ENCODE measurements at places on chromosomes 7 and 10.

- peak; percentile 26 for DNase-seq
Observed at GRCh38 chr10:63083904-63084689, 49.0 kb upstream of the NRBF2 start.

GRCh38 chr10:84008878-84009277 is 130.4 kb upstream of the GHITM start:
- no peak for DNase-seq

DNA sequence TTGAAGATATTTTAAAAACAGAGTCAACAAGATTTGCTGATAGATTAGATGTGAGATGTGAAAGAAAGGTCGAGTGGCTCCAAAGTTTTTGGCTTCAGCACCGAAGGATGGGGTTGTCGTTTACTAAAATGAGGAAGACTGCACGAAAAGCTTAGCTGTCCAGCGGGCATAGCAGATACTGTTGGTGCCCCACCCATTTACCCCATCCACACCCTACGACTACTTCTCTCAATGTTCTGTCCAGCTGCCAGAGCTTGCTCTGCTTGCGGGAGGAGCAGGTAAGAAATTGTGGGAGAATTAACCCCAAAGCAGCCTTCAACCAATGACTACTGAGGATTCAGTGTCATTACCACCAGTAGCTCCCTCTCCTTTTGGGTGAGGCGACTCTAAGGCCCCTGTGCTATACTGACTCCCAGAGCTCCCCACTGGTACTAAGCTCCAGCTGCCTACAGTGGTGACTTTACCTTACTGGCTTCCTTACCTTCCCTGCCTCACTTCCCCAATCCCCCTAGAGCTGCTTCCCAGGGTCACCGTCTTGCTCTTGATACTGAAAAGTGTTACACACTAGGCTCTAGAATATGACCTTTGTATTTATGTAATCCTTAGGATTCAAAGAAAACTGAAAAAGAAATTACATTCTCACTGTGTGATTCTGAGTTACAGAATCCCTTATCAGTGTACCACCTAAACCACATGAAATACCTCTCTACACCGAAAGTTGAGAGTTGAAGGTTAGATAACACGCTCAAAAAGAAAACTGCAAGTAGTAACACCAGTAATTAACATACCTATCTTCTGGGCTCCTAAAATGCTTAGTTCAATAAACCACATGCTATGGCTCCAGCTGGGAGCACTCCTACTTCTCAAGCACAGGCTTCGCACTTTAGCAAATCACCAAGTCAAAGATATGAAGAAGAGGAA is 22.3 kb downstream of the CACUL1 start:
- no peak for DNase-seq

GRCh38 chr10:34249634-34250033 is 565.5 kb downstream of the PARD3 start:
- DNase-seq = no peak

GRCh38 chr7:141225916-141226618 is 152.2 kb downstream of the TMEM178B start:
- DNase-seq = no peak

- no peak for DNase-seq
Observed at GRCh38 chr7:117285826-117286225, 37.0 kb downstream of the WNT2 start.

DNA sequence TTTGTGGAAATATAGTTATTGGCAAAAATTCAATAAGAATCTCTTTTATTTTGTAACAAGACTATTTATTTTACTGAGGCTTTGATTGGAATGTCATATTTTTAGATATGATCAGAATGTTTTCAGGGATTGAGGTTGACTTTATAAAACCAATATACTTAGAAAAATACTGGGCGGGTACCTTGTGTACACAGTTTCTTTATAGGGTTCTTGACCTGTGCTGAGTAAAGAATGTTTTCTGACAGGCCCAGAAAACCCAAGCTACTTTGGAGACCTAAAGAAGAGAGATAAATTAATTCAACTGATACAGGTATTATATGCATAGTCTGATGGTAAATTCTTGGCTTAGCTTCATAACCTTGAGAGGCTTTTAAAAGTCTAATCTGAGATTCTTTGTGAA is 23.9 kb upstream of the SPAM1 start:
- no peak for DNase-seq

DNA sequence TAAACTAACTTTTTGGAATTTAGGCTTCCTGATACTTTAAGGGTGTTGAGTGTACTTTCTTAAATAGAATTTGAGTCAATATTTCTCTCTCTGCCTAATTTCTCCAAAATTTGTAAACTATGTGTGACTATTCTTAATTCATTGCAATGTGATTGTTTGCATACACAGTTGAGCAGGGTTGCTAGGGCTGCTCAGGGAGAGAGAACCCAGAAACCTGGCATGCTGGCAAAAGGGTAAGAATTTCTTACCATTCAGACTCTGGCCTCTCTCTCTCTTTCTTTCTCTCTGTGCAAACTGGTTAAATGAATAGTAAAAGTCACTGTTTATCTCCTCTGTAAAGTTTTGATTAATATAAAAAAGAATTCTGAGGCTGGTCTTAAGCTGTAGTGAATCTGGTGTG is 51.0 kb upstream of the NAMPT start:
- no peak for DNase-seq

DNA sequence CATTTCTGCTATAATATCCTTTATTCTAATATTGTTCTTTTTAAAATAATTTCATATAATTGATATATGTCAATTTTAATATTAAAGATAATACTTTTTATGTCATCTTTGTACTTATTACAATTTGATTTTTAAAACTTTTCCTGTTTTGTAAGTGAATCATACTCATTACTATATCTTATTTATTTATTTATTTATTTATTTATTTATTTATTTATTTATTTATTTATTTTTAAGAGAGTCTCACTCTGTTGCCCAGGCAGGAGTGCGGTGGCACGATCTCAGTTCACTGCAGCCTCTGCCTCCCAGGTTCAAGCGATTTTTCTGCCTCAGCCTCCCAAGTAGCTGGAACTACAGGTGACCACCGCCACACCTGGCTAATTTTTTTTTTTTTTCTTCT is 215.3 kb downstream of the SUGCT start:
- no peak for DNase-seq

DNA sequence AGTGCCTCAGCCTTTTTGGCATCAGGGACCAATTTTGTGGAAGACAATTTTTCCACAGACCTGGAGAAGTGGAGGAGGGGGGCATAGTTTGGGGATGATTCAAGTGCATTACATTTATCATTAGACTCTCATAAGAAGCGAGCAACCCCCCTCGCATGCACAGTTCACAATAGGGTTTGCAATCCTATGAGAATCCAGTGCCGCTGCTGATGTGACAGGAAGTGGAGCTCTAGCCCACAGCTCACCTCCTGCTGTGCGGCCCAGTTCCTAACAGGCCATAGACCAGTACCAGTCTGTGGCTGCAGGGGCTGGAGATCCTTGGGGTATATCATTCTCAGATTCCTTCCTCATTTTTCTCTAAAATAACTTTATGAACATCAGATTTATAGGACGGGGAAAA is 50.8 kb downstream of the ATAD1 start:
- DNase-seq = no peak

GRCh38 chr7:82760074-82760473 is 316.5 kb upstream of the CACNA2D1 start:
- DNase-seq = no peak

DNA sequence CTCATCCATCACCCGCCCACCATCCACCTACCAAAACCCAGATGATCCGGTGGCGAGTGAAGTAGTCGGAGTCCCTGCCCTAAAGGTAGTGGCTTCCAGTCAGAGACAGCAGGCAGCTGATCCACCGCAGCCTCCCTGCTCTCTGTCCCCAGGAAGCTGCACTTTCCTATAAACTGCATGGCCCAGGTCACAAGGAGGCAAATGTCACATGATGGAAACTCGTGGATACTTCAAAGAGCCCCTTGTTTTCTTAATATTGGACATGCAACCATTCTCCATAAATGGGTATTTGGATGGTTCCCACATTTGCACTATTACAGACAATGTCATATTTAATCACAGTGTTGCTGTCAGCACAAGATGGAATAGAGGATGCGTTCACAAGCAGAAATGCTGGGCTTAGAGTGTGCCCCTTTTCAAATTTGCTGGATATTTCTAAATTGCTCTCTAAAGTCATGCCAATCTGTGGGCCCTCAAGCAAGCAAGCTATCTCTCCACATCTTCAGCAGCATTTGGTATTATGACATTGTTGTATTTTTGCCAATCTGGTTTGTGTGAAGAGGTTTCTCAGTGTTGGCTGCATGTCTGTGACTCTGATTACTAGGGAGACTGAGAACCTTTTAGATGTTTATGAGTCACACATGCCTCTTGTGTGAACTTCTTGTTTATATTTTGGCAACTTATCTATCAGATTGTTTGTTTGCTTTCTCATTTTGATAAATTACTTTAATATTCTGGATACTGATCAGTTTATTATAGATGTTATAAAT is 822.0 kb downstream of the TNS3 start:
- no peak for DNase-seq

DNA sequence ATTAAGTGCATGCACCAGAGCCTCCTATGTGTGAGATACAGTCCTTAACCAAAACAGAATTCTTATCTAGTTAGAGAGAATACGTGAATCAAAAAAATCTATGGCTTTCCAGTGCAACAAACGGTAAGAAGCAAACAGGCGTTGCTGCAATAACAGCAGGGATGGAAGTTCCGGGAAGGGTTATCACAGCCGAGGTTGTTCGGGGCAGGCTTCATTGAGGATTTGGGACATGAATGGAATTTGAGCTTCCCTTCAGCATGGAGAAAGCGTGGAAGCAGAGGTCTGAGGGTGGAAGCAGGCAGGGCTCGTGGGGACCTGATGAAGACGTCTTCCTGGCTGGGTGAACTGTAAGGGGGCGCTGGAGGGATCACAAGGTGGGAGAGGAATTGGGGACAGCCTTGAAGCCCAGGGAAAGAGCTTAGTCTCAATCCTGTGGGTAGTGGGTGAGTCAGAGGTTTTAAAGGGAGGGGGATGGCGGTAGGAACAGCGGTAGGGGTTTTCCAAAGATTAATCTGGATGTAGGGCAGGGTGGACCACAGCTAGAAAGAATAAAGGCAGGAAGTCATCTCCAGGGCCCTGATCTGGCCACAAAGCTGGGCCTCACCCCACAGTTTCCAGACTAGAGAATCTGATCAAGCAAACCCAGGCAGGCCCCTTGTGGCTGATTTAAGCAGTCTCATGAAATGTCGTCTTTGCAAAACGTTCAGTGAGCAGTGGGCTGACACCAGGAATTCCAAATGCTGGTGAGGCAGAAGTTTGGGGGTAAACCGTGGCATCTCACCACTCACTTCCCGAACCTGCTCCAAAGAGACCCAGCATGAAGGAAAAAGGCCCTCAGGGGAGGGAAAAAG is 65.1 kb downstream of the CALML3 start:
- no peak for DNase-seq

DNA sequence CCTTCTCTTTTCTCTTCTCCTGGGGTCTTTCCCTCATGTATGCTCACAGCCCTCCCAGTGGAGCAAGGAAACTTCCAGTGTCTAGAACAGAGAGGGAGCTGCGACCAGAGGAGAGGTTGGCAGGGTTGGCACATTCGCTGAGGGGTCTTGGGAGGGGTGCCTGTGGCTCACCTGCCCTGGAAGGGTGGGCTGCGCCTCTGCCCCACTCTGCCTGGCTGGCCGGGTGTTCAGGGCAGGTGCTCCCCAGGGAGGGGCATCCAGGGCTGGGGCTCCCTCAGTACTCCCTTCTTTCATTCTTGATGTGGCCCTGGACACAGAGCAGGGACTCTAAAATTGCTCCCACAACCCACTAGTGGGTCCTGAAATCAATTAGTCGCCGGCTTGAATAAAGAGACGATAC is 16.9 kb downstream of the SHH start:
- no peak for DNase-seq

DNA sequence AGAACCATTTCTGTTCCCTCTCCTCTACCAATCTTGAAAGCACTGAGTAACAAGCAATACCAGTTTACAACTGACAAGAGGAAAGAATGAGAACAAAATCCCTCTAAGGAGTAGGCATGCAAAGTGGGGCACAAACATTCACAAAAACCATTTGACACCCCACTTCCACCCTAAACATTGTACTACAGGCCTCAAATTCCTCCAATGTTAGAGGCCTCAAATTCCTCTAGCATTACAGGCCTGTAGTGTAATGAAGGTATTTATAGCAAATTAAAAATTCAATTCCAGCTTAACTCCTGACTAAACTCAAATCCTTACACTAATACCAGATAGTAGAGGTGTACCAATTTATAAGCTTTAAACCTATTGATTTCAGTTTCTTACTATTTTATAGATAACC is 85.4 kb downstream of the SIRT1 start:
- no peak for DNase-seq

- no peak for DNase-seq
Observed at GRCh38 chr7:69172357-69173077, 425.8 kb upstream of the AUTS2 start.

DNA sequence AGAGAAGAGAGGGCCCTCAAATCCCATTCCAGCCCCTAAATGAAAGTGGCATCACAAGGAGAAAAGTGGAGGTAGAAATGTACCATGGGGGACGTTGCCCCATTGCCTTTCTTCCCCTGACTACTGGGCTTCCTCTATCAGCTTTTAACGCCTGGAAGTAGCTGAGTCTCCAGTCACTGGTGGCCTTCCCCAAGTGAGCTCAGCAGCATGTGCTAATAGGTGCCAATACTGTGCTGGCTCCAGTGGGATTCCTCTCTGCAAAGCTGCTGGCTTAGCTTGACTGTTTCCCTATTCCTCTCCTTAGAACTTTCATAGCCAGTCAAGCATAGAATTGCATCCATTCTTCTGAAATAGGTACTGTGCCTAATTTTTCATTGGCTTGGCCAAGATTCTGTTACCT is 32.6 kb downstream of the LRRC4 start:
- DNase-seq = no peak

- DNase-seq = no peak
Observed at GRCh38 chr10:2076528-2076927, 339.2 kb upstream of the ADARB2 start.

DNA sequence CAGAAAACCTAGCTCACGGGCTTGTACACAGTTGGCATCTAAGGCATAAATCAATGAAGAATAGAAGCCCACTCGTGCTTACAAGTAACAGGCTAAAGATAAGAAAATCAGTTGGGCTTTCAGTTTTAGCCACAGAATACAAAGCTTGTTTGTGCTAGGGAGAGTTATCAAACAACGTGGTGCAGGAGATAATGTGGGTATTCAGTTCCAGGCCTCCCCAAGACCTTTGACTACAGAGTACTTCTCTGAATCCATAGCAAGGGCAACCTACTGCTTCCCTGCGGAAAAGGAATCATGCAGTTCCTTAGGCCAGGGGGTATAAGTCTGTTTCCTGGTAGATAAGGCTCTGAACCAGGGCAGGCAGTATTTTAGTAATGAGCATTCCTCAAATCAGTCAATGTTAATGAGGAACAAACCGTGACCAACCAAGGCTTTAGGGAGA is 219.5 kb upstream of the CSTF2T start:
- no peak for DNase-seq

- DNase-seq = peak; percentile 23
Observed at GRCh38 chr7:51316262-51316665, 345 bp downstream of the COBL start.

DNA sequence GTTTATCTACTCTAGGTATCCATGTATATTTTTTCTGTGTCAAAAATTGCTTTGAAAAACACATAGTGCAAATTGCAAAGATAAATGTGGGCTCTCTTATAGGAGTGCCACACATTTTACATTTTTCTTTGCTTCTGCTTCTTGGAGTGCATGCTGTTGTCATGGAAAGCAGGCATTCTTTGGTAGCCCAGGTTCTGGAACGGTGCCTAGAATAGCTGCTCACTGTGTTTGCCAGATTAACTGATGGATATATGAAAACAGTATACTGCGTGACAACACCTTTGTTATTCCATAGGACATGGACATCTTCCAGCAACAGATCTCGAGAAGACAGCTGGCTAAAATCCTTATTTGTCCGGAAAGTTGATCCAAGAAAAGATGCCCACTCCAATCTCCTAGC is 13.4 kb downstream of the NIPSNAP2 start:
- no peak for DNase-seq
